Neural progenitor cell (in vitro differentiated cells): ENCODE measurements at places on chromosomes 1 and 21. TPM values are rescaled to one million over a fixed set of nuclear protein-coding genes. Genes with fewer than 3 reads are reported as not detected.
A peak's percentile ranks its signal among the peaks of the same experiment; 100 is the strongest.

The S100A11 gene
- 4.4 and 5.4 TPM in 2 replicates for total RNA-seq

- DNase-seq, result no peak
Observed at GRCh38 chr1:168343566-168343965, 62.9 kb downstream of the TBX19 start.

DNA sequence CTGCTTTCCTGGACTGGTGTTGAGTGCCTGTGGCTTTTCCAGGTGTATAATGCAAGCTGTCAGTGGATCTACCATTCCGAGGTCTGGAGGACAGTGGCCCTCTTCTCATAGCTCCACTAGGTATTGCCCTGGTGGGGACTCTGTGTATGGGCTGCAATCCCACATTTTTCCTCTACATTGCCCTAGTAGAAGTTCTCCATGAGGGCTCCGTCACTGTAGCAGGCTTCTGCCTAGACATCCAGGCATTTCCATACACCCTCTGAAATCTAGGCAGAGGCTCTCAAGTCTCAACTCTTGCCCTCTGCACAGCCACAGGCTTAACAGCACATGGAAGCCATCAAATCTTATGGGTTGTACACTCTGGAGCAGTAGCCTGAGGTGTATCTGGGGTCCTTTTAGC lies 107.6 kb downstream of the GRIK1 start:
- no peak for DNase-seq

- DNase-seq, result no peak
Observed at GRCh38 chr1:240613356-240614142, 1.6 kb upstream of the GREM2 start.

DNA sequence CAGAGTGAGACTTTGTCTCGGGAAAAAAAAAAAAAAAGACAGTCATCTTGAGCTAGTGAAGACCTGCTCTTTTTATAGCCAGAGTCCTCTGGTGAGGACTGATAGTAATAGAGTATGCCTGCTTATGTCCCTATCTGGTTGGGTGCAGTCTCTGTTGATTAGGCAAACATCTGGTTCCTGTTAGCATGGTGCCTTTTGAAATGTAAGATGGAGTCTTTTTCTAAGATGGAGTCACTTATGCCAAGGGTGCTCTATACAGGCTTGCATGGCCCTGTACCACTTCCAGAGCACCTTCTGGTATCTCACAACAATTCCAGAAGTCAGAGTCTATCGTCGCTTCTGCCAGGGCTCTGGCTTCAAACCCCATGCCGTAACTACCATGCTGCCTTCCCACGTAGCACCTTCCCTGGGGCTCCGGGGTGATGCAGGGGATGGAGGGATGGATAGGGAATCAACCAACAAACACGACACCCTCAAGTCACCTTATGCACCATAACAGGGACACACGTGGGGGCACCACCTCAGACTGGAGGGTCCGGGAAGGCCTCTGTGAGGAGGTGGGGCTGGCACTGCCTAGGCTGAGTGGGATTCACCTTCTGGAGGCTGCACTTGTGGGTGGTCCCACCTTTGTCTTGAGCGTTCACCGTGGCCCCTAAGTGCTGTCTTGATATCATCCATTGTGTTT lies 11.6 kb upstream of the PADI6 start:
- no peak for DNase-seq

GRCh38 chr1:66375125-66375524 lies 158.8 kb upstream of the SGIP1 start:
- no peak for DNase-seq

GRCh38 chr1:17208546-17208945 lies 3.6 kb downstream of the PADI1 start:
- DNase-seq, result no peak

- no peak for DNase-seq
Observed at GRCh38 chr1:61139775-61140549, 57.6 kb downstream of the NFIA start.

- DNase-seq, result no peak
Observed at GRCh38 chr1:75067975-75068374, 66.2 kb upstream of the LHX8 start.

- no peak for DNase-seq
Observed at GRCh38 chr1:36126797-36127500, 1.9 kb upstream of the COL8A2 start.

DNA sequence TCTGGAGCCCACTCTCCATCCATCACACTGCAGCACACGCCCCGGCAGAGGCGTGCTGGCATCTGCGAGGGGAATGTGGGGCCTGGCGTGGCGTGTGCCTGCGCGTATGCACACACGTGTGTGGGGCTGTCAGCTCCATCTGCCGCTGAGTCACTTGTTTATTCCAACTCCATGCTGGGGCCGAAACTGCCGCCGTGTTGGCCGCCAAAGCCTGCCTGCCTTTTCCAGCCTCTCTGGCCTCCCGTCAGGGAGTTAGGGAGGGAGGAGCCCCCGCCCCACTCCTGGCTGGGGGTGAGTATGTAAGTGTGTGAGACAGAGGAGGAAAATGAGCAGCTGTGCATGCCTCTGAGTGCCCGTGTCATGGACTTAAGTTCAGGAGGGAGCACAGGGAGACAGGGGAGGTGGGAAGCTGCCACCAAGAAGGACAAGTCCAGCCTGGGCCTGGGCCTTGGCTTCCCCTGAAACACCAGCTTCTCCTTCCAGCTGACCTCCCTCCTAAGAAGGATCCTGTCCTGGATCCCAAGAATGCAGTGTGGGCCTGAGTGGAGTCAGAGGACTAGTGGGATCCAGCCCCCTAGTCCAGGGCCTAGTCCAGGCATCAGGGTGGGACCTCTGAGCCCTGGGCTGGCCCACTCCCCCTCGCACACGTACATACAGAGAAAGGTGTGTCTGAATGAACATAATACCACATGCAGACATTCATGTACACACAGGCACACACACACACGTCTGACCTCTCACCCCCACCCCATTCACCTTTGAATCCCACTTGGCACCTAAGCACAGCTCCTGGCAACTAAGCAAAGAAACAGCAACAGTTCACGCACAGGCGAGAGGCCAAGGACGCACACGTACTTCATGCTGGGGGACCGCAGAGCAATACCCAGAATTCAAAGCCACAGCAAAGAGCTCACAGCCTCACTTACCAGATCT lies 24.7 kb downstream of the MEF2D start:
- DNase-seq, result no peak

The SLAMF7 gene
- total RNA-seq, result not detected in 2 replicates

The OR10J1 gene
- not detected in 2 replicates for total RNA-seq

The TAS1R1 gene
- not detected in 2 replicates for total RNA-seq

The CLDN8 gene
- not detected in 2 replicates for total RNA-seq

The GDAP2 gene
- 24.2 and 32.0 TPM in 2 replicates for total RNA-seq

DNA sequence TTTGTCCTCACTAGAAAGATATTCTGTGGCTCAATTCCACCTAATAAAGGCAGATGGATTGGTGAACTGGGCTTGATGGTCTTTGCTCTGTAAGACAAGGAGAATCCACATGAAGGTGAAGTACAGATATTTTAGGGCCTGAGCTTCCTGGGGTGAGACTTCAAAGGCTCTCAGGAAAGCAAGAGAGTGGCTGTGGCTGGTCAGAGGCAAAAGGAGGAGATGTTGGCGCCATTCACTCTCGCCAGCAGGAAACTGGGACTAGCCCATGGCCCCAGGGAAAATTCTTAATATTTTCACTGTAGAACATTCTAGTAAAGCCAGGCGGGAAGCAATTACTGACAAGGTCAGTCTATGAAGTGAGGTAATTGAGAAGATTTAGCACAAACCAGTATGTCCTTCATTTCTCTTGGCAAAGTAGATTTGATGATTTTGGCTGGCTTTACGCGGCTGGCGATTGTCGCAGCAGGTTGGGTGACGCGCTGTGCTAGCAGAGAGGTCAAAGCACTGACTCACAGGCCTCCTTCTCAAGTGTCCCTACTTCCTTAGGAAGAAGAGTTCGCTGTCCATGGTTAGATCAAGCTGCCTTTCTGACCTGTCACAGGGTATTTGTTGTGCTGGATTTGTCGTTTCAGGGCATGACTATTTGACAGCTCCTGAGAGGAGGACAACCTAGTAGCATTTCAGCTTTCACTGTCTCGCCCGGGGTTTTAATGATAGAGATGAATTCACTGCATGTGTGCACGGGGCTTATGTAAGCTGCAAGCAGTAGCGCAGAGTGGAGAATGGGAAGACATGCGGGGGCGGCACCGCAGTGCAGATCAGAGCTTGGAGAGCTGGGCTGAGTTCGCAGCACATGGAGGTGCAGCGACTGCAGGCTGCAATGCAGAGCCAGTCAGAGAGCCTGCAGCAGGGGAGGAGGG lies 32.7 kb downstream of the XCL1 start:
- peak; percentile 45 for DNase-seq

DNA sequence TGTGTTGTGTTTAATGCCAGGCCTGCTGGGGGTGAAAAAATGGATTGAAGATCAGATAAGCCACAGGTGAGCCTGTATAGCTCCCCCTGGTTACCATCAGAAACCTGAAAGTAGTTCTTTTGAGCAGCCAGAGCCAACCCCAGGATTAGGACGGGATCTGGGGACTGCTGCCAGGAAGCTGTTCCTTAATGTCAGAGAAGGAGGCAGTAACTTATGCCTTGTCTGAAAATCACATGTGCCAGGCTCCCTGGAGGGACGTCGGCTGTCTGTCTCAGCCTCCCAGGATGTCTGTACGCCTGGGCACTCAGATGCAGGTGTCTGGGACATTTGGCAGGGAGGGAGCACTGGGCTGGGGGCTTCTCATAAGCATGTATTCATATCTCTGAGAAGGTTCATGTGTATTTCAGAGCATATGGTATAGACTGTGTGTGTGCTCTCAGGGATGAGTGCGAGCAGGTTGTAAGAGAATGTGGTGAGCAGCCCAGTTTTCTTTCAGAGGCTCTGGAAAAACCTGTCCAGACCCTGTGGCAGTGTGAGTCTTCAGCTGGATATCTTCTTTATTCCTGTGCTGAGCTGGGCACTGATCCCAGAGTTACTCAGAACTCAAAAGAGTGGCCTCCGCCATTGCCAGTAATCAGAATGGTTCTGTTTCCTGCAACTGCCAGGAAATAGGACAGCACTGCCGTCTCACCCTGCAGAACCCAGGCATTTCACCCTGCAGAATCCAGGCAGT lies 2.8 kb downstream of the FAM43B start:
- no peak for DNase-seq

DNA sequence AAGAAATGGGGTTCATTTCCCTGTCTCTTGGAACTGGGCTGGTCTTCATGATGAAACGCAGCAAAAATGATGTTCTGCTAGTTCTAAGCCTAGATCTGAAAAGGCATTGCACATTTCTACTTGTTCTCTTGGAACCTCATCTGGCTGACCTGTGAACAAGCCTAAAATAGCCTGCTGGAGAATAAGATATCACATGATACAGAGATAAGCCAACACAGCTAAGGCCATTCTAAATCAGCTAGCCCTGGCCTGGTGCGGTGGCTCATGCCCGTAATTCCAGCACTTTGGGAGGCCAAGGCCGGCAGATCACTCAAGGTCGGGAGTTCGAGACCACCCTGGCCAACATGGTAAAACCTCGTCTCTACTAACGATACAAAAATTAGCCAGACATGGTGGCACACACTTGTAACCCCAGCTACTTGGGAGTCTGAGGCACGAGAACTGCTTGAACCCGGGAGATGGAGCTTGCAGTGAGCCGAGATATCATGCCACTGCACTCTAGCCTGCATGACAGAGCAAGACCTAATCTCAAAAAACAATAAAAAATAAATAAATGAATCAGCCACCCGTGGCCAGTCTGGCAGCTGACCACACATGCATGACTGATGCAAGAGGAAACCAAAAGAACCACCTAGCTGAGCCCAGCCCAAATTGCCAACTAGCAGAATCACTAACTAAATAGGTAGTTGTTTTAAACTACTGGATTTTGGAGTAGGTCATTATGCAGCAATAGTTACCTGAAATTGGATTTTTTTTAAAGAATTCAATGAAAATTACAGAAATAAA lies 18.0 kb downstream of the CD244 start:
- no peak for DNase-seq

The CHODL gene
- total RNA-seq, result 1.6 and 5.2 TPM in 2 replicates

GRCh38 chr1:232378266-232379062 lies 251.5 kb downstream of the SIPA1L2 start:
- no peak for DNase-seq

The GUCA2B gene
- total RNA-seq, result not detected in 2 replicates

The RIMKLA gene
- 5.1 and 5.4 TPM in 2 replicates for total RNA-seq

GRCh38 chr1:25113731-25114130 lies 118.6 kb downstream of the SYF2 start:
- DNase-seq, result no peak

The RGS13 gene
- not detected in 2 replicates for total RNA-seq

The KRTAP11-1 gene
- not detected in 2 replicates for total RNA-seq

The C1orf53 gene
- 1.4 and 5.4 TPM in 2 replicates for total RNA-seq

GRCh38 chr21:31752967-31753366 lies 21.0 kb upstream of the SCAF4 start:
- DNase-seq, result no peak

- no peak for DNase-seq
Observed at GRCh38 chr1:167500283-167500860, 18.0 kb downstream of the CD247 start.

- DNase-seq, result no peak
Observed at GRCh38 chr1:230696218-230696617, 17.7 kb downstream of the AGT start.

GRCh38 chr21:32185103-32185502 lies 93.7 kb downstream of the MIS18A start:
- DNase-seq, result no peak

- no peak for DNase-seq
Observed at GRCh38 chr1:151621351-151621750, 9.5 kb downstream of the SNX27 start.
